AG09309 (cell line): ENCODE measurements at places on chromosomes 2 and 18.

DNA sequence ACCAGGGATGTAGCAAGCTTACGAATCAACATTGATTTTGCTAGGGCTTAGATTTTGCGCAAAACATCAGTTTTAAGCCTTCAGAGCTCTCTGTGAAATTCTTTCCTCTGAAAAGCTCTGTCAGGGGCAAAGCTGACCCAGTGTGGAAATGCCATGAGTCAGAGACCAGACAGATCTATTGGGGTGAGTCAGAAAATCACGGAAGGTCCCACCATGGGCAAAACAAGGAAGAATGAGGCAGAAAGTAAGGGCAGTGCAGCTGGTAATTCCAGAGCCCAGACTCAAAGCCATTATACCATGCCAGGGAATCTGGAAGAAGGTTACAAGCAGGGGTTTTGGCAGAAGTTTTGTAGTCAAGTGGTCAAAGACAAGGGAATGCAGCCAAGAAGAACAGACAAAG is 256.6 kb upstream of the CTAGE1 start:
- DNase-seq, result peak; percentile 91

DNA sequence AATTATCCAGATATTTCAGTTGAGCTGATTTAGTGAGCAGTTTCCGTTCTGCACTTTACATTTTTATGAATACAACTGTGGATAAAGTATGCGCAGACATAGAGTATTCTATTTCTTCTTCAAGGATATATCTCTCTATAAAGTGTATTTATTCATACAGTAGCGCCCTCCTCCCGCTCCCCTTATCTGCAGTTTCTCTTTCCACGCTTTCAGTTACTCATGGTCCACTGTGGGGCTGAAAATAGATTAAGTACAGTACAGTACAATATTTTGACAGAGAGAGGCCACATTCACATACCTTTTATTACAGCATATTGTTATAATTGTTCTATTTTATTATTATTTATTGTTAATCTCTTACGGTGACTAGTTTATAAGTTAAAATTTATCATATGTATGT is 19.7 kb upstream of the FHL2 start:
- no peak for DNase-seq

GRCh38 chr2:121483021-121483420 is 47.7 kb upstream of the RNU4ATAC start:
- no peak for DNase-seq

DNA sequence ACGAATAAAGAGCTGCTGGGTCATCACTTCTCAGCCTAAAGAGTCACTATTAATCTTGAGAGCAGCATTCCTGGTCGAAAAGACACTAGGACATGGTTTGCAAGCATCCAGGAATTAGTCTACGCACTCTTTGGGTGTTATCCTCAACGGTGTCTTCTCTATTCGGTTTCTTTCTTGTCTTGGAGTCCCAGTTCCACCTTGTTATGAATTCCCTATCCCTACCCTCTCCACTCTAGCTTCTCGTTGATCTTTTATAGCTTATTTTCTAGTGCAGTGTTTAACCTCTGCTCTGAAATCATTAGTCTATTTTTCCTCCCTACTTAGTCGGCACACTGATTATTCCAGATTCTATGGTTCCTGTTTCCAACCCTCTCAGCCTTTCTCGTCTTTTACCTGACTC is 158.1 kb upstream of the LRRTM1 start:
- DNase-seq, result no peak

- no peak for DNase-seq
Observed at GRCh38 chr18:76013057-76013456, 482.0 kb downstream of the ZNF516 start.

GRCh38 chr2:222796413-222797103 is 64.3 kb upstream of the ACSL3 start:
- no peak for DNase-seq

DNA sequence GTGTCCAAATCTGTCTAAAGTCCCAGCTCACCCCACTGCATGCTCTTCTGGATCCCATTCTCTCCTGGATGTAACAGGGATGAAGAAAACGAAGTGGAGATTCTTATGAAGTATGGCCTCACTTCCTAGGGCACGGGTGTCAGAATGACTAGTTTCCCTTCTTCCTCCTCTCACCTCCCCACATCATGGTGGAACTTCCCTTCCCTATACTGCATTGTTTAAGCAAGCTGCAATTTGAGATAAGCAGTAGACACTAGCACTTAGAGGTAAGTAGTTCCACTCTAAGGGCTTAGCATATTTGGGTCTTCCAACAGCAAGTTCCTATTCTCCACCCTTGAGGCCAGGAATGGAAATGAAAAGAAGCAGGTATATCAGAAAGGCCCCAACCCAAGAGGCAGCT is 29.7 kb downstream of the SLC4A5 start:
- no peak for DNase-seq

DNA sequence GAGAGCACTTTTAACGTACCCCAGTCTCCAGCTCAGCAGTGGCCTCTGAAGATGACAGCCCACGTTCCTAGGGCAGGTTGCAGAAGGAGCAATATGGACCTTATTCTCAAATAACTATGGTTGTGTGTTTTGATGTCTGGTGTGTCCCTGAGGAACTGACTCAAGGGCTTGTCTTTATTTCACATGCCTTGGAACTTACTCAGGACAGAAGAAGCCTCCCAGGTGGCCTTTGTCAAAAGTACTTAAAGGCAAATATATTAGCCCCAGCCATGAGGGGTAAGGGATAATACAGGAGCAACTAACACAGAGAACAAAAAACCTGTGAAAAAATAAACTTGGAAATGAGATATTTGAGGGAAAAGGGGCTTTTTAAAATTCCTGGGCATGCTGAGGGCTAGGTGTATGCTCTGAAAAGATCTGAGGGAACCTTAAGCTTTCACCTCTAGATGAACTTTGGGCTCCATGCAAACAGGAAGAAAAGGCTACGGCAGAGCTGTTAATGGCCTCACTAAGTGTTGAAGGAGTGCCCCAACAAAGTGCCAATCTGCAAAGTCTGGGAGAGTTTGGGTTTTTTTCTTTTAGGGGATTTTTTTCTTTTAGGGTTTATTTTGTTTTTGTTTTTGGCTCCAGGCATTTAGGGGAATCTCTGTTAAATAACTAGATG is 40.3 kb downstream of the SRBD1 start:
- no peak for DNase-seq

- no peak for DNase-seq
Observed at GRCh38 chr2:40164736-40165508, 287.0 kb downstream of the SLC8A1 start.

DNA sequence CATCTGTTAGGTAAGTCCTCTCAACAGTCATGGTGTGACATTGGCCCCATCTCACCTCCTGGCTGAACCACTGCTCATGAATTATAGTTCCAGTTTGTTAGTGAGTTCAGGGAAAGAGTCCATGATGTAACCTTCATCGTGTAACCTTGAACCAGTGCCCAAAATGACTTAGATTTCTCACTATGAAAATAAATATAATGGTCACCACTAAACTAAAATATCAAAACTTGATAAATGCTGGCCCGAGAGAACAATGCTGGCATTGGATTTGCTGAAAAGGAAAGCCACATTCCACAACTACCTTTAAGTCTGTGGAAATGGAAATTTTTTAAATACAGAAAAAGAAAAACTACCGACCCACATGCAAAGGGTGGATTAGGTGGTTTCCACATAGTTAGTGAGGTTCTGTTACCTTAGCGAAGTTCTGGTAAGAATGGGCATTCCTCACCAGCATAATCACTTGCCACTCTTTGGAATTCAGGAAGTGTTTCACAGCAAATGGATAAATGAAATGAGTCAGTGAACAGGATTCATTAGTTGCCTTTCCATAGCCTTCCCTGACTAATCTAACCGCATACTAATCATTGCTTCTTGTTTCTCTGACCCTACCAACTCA is 133.9 kb upstream of the CTAGE1 start:
- peak; percentile 88 for DNase-seq

DNA sequence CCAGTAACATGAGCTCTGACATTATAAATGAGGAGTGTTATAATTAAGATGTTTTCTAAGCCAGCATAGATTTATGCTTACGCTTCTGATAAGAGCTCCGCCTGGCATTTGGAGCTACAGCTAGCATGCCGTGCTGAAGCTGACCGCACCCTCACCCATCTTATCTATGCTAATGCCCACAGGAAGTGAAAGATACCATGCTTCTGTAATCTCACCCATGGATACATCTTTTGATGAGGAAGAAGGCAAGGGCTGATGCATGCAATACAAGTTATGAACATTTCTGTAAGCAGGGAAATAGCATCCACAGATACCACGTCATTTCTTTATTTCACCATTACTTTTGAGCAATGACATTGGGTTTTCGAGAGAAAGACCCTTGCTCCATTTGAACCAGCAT is 82.3 kb downstream of the ARL4C start:
- no peak for DNase-seq

DNA sequence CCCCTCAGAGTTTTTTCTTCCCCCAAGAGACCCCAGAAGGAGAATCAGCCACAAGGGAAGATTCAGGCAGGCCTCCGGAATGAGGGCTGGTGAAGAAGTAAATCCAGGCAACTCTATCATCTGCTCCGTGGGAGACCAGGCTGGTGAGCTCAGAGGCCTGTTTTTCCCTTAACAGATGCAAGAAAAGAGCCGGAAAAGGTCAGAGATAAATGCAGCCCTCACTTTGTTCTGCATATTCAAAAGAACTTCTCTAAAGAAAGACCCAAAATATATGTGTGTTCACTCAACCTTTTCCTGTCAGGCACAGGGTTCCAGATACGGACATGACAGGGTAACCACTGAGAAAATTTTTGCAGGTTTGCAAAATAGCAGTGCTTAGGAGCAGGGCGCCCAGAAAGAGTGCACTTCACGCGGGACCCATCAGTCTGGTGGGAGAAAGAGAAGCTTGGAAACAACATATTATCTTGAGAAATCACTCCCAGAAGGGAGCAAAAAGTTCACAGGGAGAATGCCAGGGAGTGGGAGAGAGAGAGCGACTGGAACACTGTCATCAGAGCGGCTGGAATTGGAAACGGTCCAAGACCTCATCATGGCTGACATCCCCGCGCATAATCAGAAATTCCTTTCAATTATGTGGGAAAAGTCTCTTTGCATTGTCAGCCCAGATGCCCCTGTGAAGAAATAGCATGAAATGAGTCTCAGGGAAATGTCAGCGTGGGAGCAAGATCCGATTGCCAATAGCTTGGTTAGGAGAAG is 244.8 kb upstream of the SLC14A2 start:
- DNase-seq, result no peak

GRCh38 chr2:109196081-109196875 is 67.3 kb downstream of the SH3RF3 start:
- no peak for DNase-seq

DNA sequence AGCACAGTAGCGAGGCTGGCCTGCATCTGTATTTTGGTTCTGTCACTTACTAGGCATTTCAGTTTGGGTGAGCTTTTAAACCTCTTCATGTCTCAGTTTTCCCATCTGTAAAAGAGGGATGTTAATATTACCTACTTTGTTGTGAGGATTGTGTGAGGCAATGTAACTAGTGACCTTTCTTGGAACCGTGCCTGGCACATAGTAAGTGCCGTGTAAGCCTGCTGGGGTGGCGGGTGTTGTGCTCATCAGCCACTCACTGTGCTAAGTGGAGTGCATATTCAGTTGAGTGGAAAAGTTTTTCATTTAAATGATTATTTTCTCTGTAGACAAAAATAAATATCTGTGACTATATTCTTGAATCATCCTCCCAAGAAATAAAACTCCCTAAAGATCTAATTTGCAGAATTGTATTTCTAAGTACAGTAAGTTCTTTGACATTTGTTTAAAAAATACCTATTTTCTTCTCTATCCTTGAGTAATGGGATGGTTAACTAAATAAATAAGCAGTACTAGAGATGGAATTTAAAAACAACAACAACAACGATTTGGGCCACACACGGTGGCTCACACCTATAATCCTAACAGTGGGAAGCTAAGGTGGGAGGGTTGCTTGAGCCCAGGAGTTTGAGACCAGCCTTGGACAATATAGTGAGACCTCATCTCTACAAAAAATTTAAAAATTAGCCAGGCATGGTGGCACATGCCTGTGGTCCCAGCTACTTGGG is 56.7 kb downstream of the MALT1 start:
- DNase-seq, result no peak

- DNase-seq, result peak; percentile 48
Observed at GRCh38 chr18:22734791-22735627, 198.1 kb upstream of the RBBP8 start.

- DNase-seq, result no peak
Observed at GRCh38 chr18:9845256-9845655, 40.5 kb upstream of the TXNDC2 start.

- no peak for DNase-seq
Observed at GRCh38 chr2:153543635-153544071, 65.1 kb upstream of the RPRM start.

DNA sequence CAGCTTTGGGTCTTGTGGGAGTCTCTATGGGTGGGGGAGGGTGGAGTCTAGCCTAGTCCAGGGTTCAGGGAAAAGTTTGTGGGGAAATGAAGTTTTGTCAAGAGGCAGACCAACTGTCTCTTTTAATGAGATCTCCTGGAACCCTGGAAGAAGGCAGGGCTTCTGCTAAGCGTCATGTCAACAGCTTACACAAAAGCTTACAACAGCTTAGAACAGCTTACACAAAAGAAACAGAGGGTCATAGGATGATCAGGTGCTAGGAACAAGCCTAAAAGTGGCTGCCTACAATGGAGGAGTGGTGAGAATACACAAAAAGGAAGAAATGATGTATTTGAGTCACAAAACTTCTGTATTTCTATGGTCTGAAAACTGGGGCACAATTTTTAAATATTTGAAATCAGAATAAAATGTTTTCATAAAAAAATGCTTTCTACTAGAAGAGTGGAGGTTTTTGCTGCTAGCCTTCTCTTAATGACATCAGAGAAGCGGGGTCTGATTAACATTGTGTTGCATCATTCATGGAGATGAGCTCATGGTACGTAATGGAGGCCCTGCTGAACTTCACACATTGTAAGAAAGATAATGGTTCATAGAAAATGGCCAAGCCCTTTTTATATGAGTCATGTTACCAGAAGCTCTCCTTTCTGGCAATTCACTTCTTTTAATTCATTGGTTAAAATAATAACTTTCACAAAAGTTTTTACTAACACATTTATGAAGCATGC is 351.0 kb downstream of the PIK3C3 start:
- no peak for DNase-seq

DNA sequence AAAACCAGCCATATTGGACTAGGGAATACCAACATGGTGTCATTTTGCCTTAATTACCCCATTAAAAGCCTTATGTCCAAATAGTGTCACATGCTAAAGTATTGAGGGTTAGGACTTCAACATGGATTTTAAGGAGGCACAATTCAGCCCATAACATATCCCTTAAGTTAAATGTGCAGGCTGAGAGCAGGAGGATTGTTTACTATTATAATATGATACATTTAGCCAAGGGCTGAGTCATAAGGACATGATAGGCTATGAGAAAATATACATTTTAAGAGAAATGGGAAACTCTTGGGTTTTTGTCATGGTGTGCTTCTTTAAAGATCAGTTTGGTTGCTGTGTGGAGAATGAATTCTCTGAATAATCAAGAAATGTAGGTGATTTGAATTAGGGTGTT is 136.8 kb downstream of the RDH14 start:
- DNase-seq, result no peak

GRCh38 chr2:203728321-203728720 is 21.9 kb downstream of the CD28 start:
- DNase-seq, result no peak

- no peak for DNase-seq
Observed at GRCh38 chr2:23655934-23656596, 270.9 kb downstream of the ATAD2B start.
